Activated CD8-positive, alpha-beta T cell treated with anti-CD3 and anti-CD28 coated beads, Interleukin-2, amount 10 ng/mL, durations not matched to agents 7 days and 5 days (primary cell): ENCODE measurements at places on chromosomes 2 and 18.

DNA sequence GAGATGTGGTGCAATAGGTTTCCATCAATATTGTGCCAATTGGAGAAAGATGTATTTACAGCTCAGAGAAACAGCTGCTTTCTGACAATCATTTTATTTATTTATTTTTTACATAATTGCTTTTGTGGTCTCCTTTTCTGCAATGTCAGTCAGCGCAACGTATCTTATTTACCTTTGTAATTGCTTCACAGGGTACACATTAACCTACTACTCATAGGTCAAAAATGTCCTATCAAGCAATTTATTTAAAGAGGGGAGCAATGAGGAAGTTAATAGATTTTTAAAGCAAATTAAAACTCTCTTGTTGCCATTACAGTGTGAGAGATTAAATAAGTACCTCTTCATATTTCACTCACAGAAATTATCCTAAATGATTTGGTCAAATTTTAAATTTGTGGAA, 291.0 kb downstream of the CALCRL start:
- no peak for DNase-seq

GRCh38 chr2:157806426-157807077, 69.6 kb downstream of the ACVR1 start:
- DNase-seq, result no peak

DNA sequence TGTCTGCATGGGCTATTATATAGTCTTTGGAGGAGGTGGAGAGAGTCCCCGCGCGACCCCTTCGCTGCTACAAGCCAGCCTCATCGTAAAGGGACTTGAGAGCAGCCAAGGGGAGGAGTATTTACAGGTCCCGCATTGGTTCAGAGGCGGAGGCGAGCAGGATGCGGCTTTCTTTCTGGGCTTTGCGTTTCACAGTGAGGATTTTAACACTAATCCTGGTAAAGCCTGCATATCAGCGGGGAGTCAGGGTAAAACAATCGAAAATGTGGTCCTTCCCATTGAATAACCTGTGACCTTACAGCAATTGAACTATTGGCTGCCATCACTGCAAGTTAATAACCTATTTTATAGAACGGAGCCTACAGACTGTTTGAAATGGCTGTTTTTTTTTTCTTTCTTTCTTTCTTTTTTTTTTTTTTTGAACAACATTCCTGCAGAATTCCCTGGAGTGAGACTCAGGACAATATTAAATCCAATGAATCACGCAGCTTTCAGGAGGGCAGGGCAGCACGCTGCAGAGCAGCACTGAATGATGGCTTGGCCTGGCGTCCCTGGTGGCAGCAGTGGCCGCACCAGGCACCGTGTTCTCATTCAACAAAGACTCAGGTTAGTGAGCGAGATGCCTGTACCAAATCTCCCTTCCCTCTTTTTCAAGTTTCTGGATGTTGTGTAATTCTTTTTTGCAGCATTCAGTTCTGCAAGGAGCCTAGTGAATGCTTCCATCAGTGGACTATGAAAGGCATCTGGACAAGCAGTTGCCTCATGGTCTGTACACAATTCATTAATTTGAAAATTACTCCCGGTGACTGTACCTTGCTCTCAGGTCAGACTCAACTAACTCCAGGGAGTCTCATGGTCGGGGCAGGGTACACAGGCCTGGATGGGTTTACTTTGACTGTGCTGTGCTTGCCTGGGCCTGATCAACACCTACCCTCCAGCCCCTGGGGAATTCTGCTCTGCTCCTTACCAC, 19.8 kb downstream of the SMIM21 start:
- DNase-seq, result no peak

GRCh38 chr18:44869533-44869932, 188.8 kb downstream of the SETBP1 start:
- DNase-seq, result no peak

- no peak for DNase-seq
Observed at GRCh38 chr2:156481312-156481711, 45.1 kb downstream of the GPD2 start.

GRCh38 chr2:154161286-154161685, 289.6 kb downstream of the GALNT13 start:
- no peak for DNase-seq

GRCh38 chr2:239025096-239025801, 177.4 kb downstream of the TWIST2 start:
- DNase-seq, result no peak

DNA sequence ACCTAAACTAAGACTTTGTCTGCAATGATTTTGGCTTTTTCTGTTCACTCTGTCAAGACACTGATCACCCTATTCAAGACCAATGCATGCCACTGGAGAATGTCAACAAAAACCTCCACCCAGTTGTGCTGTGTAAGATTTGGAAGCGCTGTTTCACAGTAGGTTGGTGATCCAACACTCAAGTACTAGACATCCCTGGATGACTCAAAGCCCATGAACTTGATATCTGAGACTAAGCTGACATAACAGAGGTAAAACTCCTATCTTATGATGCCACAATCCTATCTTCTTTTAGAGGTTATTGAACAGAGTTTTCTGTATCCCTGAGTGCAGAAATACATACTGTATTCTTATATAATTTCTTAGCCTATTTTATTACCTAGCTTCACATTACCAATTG, 251.3 kb upstream of the ETAA1 start:
- no peak for DNase-seq

DNA sequence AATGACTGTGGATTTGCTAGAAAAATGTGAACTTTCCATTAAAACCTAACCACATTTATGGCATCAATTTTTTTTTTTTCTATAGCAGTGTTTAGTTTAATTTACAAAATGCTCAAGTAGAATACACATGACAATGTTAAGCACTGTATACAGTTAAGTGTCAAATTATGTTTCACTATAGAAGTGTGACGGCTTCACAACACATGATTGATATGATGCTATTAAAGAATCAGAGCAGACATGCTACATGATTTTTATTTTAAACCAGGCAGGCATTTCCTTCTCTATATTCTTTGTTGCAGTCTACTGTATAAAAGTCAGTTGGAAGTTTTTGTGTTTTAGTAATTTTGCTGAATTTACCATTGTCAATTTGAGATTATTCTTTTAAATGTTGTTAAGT, 43.6 kb downstream of the PROKR1 start:
- DNase-seq, result no peak

GRCh38 chr18:79583426-79583825, 96.2 kb upstream of the CTDP1 start:
- no peak for DNase-seq

- DNase-seq, result no peak
Observed at GRCh38 chr2:227325839-227326195, 766 bp downstream of the MFF start.

DNA sequence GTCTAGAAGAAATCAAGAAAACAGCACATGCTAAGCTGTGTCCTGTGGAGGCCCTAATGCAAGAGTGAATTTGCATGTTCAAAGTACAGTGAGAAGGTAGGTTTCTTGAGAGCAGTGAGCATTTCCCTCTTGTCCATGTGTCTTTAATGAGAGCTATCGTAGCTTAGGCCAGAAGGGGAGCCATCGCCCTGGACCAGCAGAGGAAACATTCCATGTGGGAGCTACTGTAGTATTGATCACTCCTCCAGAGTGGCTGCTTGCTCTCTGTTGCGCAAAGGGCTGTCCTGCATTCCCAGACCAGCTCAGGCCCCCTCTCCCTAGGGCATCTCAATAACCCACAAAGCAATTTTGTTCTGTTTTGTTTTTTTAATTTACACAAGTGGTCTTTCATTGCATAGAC, 950.1 kb downstream of the CNTNAP5 start:
- no peak for DNase-seq

DNA sequence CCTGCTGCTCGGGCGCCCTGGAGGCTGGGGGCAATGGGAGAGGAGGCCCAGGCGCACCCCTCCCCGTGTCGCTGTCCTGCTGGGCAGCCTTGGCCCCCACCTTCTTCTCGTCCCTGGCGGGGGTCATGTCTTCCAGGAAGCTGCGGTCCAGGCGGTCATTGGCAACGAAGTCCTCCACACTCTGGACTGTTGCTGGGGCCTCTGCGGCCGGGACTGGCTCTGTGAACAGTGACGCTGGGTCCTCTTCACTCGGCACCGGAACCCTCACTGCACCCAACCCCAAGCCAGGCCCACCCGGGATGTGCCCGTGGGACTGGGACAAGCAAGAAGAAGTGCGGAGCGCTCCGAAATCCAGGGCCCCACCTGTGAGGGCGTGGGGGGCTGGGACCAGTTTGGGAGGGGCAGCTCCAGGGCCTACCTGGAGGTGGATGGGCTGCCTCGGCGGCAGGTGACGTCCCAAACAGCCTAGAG, 308.0 kb downstream of the CCDC74A start:
- DNase-seq, result no peak

DNA sequence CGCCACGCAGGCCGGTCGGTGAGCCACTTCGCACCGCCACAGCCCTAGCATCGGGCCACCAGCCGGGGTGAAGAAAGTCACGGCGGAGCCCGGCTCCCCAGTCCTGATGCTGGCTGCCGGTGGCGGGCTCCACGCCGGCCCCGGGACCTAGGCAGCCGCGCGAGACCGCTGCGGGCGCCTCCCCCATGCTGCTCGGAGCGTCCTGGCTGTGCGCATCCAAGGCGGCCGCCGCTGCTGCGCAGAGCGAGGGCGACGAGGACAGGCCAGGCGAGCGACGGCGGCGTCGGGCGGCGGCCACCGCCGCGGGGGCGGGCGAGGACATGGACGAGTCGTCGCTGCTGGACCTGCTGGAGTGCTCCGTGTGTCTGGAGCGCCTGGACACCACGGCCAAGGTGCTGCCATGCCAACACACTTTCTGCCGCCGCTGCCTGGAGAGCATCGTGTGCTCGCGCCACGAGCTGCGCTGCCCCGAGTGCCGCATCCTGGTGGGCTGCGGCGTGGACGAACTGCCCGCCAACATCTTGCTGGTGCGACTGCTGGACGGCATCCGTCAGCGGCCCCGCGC, 433 bp downstream of the SH3RF3 start:
- peak; percentile 35 for DNase-seq

GRCh38 chr2:218075975-218076811, 7.1 kb downstream of the RUFY4 start:
- no peak for DNase-seq

- no peak for DNase-seq
Observed at GRCh38 chr2:50719837-50720696, 311.9 kb downstream of the NRXN1 start.

GRCh38 chr2:7692657-7693161, 775.5 kb downstream of the RNF144A start:
- DNase-seq, result no peak

DNA sequence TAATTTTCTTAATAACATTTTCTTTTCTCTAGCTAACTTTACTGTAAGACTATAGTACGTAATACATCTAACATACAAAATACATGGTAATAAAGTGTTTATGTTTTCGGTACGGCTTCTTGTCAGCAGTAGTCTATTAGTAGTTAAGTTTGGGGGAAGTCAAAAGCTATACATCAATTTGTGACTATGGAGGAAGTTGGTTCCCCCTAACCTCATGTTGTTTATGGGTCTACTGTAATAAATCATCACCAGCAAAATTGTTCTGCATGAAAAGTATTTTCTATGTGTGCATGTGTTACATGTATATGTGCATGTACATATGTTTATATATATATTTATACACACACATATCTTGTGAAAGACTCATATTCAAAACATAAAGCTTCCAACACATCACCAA, 303.0 kb downstream of the TRIB2 start:
- no peak for DNase-seq

DNA sequence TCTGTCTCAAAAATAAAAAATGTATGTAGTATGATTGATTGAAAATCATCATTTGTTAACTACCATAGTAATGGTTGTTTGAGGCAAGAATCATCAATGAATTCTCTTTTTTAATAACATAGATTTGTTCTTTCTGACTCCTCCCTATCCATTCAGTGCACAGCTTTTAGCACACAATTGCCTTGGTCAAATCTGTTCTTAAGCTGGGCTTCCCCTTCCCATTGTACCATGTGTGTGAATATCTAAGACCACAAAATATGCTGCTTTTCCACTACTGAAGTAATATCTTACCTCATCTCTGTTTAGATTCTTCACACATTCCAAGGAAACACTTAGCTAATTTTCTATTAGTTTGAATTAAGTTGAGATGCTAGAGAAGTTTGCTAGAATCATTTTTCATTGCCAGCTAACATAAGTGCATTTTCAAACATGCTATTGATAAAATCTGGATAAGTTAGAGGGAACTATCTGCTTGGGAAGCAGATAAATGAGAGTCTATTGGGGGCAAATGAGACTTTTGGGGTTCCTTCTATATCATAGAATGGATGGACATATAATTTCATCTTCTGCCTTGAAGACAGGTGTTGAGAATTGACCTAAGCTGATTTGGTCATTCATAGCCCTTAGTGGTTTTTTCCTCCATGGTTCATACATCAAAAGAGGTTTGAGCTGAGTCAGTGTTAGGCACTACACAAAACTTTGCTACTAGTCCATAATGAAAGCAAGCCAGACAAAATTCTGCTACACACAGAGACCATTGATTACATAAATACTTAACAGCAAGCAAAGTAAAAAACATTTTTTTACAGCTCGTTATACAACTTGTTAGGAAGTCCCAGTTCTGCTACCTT, 231.9 kb downstream of the PLCL1 start:
- no peak for DNase-seq

GRCh38 chr2:27494284-27494943, 586 bp downstream of the FNDC4 start:
- DNase-seq, result no peak

GRCh38 chr18:57784034-57784800, 18.9 kb downstream of the ATP8B1 start:
- DNase-seq, result no peak

DNA sequence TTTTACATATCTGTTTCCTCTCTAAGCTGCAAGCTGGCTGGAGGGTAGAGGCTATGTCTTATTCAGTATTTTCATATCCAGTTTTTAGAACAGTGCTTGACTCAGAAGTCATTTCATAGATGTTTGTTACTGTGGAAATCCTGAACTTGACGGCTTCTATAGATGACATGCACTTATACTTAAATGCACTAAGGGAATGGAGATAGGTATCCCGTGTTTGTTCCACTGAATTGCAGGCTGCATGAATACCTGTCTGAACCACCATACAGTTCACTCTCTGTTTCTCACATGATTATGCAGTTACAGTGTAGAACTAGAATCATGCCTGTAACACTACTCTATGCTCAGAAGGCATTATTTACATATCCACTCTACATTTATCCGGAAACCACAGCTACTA, 417.1 kb downstream of the MTX2 start:
- no peak for DNase-seq

- no peak for DNase-seq
Observed at GRCh38 chr2:203621981-203622515, 84.4 kb upstream of the CD28 start.
